Left lung (tissue), 14 donors: ENCODE measurements at places on chromosomes 16 and 17. TPM values are rescaled to one million over a fixed set of nuclear protein-coding genes. Genes with fewer than 3 reads are reported as not detected.
A peak's percentile ranks its signal among the peaks of the same experiment; 100 is the strongest.

DNA sequence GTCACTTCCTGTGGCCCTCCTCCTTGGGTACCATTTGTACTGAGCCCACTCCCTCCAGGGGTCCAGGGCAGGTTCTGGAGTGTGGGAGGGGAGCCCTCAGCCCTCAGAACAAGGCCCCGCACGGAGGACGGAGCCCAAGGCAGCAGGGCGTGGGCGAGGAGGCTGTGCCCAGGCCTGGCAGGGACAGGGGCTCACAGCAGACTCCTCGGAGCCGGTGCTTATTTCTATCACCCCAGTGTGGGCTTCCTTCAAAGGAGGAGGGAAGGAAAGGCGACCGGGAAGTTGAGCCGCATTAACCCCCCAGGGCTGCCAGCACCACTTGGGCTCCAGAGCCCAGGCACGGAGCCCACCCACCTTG is 54.0 kb downstream of the ABR start:
- no peak for DNase-seq

Gene MEIOC
- total RNA-seq, result not detected

Gene SLC5A11
- not detected for total RNA-seq

GRCh38 chr16:10494343-10495030 is 85.9 kb downstream of the EMP2 start:
- DNase-seq, result no peak

DNA sequence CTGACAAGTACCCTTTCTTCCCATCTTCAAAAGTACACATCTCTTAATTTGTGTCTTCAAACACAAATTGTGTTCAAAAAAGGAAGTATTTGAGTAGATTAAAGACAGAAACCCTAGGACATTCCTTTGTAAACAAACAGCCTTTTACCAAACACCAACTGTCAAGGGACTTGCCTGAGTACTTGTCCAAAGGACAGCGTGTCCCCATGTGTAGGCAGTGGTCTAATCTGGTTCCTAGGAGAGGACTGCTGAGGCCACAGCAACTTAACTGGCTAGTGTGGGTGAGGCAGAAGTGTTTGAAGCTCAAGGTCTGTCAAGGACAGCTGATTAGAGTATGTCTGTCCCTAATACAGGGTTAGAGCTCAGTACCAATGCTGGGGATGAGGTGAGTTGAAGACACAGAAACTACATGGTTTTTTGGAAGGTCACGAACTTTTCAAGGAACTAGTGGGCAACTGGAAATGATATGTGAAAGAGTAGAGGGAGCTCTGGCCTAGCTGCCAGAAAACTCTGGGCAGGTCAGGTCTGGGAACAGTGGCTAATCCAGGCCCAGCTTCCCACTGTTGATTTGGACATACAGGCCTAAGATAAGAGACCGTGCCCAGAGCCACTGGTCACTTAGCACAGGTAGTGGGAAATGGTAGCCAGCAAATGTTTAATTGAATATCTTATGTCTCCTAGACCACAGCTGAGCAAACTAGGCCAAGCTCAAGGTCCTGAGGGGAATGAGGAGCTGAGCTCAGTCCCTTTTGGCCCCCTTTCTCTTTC is 10.1 kb downstream of the HMOX2 start:
- no peak for DNase-seq

Gene TMEM114
- not detected for total RNA-seq

- DNase-seq, result no peak
Observed at GRCh38 chr17:50834429-50835300, 721 bp upstream of the WFIKKN2 start.

DNA sequence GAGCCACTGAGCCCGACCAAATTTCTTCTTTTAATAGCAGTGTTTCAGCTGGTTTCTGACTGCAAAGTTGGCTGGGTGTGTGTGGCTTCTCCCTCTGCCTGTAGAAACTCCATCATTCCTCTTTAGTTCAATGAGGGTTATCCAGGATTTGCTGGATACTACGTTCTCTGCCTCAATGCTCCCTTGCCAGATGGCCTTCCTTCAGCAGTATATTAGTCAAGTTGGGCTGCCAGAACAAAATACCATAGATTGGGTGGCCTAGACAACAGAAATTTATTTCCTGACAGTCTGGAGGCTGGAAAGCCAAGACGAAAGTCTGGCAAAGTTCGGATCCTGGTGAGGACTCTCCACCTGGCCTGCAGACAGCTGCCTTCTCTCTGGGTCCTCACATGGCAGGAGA is 103.7 kb downstream of the NOG start:
- DNase-seq, result no peak

Gene LLGL2
- 161 TPM for total RNA-seq

Gene SRSF1
- 137 TPM for total RNA-seq

Gene CDR2L
- total RNA-seq, result 22.9 TPM

DNA sequence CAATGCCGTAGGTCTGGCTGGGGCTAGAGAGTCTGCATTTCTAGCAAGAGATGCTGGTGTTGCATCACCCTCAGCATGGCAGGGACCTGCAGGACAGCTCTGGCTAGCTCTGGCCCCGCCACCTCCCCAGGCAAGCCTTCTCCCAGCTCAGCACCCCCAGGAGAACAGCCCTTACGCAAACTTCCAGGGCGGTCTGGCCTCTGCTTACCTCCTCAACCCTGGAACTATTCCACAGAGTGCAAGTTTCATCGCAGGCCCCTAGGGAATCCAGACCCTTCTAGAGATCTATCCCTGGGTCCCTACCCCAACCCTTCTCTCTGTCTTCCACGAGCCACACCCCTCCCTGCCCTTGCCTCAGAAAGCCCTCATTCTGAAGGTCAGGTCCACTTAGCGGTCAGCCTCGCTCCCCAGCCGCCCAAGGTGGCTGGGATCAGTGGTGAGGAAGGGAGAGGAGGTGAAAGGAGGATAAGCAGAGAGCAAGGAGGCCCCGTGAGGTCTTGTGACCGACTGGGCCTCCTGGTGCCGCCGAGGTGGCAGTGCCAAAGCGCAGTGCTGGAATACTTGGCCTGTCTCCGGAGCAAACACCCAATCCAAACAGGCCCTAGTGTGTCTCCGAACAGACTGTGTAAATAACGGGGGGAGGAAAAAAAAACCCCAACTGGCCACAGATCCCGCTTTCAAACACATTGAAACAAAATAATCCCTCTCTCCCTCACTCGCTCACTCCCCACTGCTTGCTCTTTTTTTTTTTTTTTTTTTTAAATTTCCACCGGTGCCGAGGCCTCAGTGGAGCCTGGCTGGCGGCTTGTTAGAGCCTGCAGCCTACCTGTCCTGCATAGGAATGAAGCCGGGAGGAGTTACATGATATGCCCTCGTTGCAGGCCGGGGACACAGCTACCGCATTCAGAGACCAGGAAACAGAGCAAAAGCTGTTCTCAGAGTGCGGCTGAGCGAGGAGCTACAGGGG is 380.9 kb downstream of the SOX9 start:
- peak; percentile 62 for DNase-seq

DNA sequence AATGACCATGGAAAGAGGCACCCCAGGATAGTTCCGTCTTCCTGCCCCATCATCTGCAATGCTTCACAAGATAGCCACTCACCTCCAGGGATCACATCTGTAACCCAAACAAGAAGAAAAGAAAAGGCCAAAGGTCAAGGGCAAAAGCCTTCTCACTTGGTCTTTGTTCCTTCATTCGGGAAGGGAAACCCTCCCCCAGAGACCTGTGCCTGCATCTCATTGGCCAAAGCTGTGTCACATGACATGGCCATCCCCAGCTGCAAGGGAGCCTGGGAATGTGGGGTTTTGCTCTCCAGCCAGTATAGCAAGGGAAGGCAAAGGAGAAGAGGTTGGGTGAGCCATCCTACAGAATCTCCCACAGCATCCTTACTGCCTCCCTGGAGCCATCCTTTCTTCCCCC is 47.9 kb downstream of the NOL11 start:
- no peak for DNase-seq

GRCh38 chr17:55964191-55964590 is 189.1 kb upstream of the ANKFN1 start:
- no peak for DNase-seq
